ENCODE measurements at places on chromosomes 12 and 14.

GRCh38 chr12:58727521-58727920, 192.8 kb downstream of the LRIG3 start:
- DNase-seq, result no peak

DNA sequence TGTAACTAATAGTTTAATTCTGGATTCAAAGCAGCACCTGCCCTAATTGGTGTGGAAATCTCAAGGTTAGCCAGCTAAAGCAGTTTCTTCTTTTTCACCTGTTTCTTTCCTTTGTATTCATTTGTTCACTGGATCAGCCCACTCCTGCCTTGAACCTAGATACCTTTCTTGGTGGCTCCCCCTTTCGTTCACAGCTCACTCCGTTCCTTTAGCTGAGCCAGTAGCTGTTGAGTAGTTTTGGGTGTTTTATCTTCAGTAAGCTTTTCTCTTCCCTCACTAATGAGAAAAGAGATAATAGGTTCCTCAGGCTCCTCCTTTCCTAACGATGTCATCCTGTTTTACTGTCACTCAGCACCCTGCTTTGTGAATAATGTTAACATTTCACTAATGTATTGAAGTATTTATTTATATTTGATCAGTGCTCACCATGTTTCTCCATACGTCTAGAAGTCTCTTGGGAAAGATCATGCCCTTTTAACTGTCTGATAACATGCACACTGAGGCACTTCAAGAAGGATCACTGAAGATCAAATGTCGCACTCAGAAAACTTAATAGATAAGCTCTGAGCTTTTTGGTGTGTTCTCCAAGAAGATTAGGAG, 121.1 kb downstream of the TGFB3 start:
- no peak for DNase-seq

DNA sequence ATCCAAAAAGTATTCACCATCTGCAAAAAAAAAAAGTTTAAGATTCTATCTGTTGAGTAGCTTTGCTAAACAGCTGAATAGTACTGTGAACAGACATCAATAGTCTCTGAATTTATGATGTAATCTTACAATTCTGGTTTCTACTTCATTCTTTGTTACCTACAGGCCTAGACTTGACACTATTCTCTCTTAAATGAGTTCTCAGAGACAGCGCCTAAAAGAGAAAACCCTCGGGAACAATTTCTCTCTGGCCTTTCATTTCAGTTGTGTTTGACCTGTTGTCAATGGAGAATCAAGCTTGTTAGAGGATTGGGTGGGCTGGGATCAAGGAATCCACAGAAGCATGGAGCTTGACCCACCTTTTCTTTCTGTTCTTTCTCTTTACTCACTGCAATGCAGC, 5.9 kb upstream of the TWF1 start:
- no peak for DNase-seq

- no peak for DNase-seq
These were observed 2.4 kb downstream of the GALNT6 start for GRCh38 chr12:51388846-51389245.

DNA sequence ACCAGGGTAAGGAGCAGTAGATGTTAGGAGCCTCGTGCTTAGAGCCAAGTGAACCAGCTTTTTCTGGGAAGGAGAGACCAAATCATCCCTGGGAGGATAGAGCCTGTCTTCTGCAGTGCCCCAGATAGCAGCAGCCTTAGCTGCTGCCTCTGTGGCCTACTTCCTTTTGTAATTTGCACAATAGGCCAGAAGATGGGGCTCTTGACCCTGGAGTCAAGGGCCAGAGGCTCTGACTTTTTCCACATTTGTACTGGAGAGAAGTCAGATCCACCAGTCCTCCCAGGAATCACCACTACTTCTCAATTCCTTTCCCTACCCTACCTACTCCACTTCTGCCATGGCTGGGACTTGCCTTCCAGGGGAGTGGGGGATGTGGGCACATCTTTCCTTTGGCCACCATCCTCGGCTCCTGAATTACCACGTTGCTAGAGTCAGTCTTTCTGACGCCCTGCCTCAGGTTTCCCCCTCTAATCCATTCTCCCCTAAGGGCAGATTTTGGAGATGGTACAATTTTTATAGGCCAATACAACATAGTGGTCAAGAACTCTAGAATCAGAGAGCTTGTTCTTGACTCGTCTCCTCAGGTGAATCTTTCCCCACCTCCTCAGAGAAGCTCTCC, 3.3 kb upstream of the SLC4A8 start:
- peak; percentile 70 for DNase-seq

DNA sequence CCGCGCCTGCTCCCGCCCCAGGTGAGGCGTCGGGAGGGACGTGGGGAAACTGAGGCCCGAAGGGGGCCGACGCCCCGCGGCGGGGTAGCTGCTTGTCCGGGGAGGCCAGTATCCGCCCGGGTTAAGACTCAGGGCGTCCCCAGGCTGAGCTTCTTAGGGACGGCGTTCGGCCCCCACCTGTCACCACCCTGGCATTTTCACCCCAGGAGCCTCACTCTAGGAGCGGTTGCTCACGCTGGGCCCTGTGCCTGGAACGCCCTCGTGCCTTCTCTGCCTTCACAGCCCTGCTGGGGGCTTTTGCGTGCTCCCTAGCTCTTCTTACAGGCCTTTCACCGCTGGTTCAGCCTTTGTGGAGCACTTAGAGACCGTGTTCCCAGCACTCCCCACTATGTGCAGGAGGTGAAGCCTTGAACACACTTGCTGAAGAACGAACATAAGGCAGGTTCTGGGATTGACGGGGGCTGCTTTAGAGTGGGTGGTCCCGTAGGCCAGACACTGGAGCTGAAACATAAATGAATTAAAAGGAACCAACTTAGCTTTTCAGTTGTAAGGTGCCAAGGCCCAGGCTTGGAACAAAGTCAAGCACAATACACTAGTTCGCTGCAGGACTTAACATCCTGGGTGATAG, 601 bp downstream of the ZNF839 start:
- DNase-seq, result peak; percentile 36

- DNase-seq, result no peak
These were observed 241.6 kb upstream of the TMTC1 start for GRCh38 chr12:30025317-30025716.

DNA sequence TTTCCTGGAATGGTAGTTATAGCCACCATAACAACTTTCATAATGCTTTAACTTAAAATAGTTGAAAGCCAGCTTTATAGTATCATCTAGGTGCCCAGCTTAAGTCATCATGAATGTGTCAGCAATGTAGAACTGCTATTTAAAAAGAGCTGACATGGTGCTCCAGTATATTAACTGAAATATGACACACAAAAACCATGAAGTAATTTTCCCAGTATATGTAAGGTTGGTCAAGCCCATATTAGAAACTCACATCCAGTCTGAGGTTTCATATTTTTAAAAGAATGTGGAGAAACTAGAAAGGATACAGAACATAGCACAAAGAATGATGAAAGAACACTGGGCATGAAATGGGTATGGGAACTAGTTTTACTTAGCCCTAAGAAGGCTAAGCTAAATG, 121.3 kb upstream of the KRAS start:
- DNase-seq, result no peak

- no peak for DNase-seq
These were observed 254.6 kb upstream of the USP15 start for GRCh38 chr12:62005615-62006014.

DNA sequence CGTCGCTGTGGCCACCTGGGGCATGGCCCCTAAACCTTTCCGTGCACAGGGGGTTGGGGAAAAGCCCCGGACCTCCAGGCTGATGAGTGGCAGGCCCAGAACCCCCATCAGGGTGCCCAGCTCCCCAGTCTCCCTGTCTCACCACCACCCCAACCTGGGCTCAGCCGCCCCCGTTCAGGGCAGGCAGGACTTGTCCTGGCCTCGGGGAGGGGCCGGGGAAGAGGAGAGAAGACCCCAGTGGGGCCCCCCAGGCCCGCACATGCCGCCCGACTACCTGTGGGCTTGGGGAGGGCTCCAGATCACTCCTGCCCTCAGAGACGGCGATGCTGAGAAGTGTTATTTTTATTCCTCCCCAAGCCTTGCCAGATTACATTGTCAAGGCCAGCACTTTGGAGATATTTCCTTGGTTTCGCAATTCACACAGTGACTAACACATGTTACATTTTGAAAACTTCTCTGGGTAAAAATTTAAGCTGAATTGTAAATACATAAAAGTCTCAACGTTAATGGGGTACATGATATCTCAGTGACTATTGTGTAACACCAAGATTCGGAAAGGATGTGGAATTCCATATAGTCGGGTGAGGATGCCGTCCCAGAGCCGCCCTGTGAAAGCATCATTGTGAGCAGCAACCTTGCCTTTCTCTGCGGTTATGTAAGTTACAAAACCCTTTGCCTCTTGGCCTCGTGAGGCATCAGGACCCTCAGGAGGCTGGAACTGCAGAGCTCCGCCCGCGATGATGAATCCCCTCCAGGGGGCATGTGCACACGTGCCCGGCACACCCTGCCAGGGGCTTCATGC, 85.6 kb upstream of the DIO3 start:
- DNase-seq, result no peak

GRCh38 chr12:27462851-27463250, 16.3 kb downstream of the SMCO2 start:
- DNase-seq, result no peak

GRCh38 chr12:64840119-64840518, 15.7 kb downstream of the TBC1D30 start:
- no peak for DNase-seq

GRCh38 chr14:94011795-94012194, 14.3 kb upstream of the OTUB2 start:
- DNase-seq, result no peak

DNA sequence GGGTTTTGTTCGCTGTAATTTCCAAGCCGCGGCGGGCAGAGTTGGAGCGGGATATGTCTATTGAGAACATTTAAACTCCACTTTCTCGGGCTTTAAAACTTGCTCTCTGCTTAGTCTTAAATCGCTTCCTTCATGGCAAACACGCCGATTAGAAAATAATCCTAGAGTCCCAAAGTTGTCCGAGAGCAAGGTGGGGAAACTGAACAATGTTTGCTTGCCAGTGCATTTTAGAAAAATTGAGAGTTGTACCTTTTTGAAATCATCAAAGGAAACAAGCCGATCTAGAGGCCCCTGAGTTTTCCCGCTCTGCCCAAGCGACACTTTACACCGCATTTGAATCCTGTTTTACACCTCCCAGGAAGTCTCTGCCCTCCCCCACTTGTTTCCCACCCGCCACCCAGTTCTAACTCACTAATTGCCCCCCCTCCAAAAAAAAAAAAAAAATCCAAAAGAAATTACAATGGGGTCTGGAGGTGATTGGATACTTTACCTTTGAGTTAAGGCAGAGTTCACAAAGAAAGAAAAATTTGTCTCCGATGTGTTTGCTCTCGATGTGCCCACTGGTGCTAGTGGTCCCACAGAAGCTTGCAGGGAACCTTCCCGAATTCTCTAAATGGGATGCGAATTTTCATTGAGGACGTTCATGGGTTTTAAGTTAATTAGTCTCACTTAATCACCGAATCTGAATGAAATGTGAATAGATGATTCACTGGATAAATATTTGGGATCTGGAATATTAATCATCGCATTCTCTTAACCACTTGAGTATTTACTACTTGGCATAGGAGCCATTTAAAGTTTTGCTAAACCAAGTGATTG, 2.3 kb downstream of the HMGA2 start:
- DNase-seq, result no peak

DNA sequence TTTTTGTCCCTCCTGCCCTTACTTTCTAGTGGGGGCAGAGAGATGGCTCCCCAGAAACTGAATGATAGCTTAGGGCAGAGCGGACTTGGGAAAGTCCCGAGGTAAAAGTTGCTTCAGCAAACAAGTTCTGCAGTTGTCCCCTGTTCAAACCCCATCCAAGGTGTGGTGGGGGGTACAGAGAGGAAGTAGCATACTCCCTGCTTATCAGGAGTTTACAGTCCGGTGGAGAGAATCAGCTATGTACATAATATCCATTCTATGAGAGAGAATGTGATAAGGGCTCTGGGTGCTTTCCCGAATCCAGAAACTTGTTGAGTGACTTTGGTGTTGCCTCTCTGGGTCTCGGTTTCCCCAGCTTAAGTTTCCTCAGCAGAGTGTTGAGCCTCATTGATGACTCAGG, 40.4 kb upstream of the VRK1 start:
- no peak for DNase-seq

DNA sequence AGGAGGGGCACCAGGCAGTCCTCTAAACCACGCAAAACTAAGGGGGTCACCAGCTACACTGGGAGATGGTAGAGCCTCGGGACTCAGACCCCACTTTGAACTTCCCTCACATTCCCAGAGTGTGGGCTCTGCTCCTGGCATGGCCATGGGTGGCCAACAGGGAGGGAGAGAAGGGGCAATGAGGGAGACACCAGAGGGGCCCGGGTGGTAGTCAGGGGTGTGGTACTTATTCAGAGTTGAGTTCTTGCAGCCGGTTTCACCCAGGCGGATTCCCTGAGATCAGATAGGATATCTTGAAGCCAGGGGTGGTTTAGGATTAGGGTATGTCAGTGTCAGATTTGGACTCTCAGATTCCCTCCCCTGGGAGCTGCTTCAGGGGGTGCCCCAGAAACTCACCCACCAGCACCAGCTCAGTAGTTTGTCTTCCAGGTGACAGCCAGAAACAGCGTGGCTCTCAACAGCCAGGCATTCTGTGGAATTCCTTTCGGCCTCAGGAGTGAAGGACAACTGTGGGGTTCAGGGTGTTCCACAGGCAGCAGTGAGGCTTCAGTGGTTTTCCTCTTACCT, 56.0 kb downstream of the ELK3 start:
- no peak for DNase-seq

- no peak for DNase-seq
These were observed 43.2 kb upstream of the MYBPC1 start for GRCh38 chr12:101551362-101552114.

- DNase-seq, result no peak
These were observed 122.2 kb downstream of the DAAM1 start for GRCh38 chr14:59310633-59311032.

DNA sequence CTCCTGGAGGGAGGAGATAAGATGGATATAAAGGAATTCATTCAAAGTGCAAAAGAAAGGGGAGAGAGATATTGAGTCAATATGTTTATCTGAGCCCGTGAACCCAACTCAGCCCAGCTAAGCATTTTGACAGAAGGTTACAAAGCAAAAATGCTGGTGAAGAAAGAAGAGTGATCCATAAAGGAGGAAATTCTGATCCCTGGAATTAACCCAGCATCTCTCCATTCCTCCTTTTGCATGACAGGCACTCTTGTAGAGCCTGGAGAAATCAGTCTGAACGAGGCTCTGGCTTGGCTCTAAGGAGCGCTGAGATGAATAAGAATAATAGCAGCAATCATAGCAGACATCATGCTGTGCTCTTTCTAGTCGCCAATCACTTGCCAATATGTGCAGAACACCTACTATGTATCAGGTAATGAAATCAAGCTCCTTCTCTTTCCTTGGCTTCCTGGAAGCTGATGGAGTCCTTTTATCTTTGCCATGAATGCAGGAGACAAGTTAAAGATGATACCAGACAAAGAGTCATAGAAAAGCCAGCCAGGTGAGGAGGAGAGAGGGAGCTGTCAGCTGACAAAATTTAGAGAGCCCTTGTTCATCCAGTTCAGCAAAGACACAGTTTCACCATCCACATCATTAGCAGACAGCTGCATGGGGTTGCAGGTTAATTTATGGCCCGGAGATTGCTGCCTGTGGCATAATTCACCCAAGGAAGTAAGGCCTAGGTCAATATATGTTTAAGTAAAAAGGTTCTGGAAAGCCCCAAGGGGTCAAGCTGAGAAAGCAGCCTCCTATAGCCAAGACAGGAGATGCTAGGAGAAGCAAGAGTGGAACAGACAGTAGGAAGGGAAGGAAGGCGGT, 476.5 kb upstream of the TBX3 start:
- DNase-seq, result no peak

GRCh38 chr14:73392329-73393257, 65.8 kb downstream of the NUMB start:
- DNase-seq, result no peak

All from BE2C (cell line).